SK-N-SH (cell line): ENCODE measurements at places on chromosomes 1 and 21. TPM values are rescaled to one million over a fixed set of nuclear protein-coding genes. Genes with fewer than 3 reads are reported as not detected.
A peak's percentile ranks its signal among the peaks of the same experiment; 100 is the strongest.

The GPR161 gene
- 19.2 and 20.1 TPM in 2 replicates for polyA plus RNA-seq

The OR6N1 gene
- not detected in 2 replicates for polyA plus RNA-seq

The CRYAA gene
- polyA plus RNA-seq = not detected in 2 replicates

The ATP6V1G3 gene
- polyA plus RNA-seq = not detected in 2 replicates

DNA sequence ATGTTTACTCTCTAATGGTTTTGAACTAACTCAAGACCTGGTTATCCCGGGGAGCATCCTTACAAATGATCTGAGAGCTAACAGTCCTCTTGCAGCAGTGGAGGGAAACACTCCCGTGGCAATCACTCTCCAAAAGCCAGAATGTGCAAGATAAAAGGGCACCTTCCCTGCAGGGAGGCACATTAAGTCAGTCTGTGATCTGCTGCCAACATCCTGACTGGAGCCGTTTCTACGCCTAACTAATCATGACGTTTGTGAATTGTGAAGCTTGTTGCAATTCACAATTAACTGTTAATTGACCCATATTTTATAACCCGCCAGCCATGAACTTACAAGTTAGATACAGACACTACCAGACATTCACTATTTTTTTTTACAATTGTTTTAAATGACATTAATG, 52.1 kb upstream of the LGALS8 start:
- DNase-seq = no peak

DNA sequence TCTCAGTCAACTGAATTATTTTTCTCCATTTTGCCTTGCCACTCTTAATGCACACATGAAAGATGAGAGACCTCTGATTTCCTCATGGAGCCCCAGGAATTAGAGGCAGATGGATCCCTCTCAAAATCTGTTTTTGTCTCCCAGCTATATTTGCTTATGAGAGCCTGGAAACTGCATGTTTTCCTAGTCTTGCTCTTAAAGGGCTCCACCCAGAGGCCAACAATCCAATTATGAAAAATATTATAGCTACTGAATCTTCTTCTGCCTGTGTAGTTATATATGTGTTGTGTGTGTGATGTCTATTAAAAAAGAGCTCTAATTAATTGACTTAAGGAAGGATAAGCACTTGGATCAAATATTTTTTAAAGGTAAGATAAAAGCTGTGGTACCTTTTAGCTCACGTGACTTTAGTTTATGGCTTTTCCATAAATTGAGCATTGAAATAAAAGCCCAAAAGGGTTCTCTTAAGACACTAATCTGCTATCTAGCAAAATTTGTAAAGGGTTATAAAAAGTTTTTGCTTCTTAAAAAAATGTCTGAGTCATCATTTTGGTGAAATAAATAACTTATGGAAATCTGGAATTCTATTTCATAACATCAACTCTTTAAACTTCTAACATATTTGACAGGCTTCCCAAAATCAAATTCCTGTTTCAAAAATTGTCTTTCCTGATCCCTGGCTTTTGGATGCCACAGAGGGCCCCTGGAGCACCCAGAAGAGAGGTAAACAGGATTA, 31.2 kb upstream of the TSPEAR start:
- no peak for DNase-seq

DNA sequence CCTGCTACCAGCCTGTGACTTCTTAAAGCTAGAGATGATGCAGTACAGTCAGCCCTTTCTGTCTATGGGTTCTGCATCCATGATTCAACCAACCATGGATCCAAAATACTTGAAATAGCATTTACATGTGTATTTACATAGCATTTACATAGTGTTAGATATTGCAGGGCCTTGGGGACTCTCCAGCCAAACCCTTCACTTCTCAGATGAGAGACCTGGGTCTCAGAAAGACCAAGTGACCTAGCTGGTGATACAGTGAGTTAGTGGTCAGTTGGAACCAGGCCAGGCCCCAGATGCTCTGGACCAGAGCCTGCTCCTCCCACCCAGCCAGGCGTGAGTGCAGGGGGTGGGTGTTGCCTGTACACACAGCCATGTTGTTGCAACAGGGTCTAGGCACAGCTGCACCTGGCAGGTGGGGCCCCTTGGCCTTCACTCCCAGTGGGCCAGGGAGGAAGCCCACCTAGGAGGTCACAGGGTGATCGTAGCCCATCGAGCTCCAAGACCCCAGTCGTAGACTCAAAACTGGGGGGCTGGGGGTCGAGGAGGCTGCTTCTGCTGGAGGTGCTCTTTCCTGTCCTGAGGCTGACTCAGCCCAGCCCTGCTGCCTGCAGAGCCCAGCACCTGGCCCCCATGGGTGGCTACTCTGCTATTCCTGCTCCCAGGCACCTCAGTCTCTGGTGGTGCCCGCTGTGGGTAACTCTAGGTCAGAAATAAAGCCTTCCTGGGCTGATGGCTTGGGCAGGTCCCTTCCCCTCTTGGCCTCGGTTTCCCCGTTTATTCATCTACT, 7.7 kb downstream of the TMEM61 start:
- DNase-seq = peak; percentile 84

- no peak for DNase-seq
These were observed 33.5 kb upstream of the TARBP1 start for GRCh38 chr1:234512451-234512861.

DNA sequence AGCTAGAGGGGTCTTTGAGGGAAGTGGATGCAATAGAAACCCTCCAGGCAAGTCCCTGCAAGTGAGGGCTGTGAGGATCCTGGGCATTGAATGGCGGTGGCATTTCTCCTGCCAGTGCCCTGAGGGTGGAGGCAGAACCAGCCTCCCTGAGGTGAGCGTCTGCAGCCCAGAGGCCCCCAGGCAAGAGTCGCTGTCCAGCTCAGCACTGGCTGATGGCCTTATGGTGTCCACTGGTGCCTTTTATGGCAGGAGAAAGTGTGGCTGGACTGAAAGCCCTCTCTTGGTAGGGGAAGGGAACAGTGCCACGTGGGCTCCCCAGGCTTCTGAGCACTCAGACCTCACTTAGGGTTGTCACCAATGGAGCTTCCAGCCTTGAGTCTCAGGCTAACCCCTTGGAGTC, 77.3 kb downstream of the SH3BGR start:
- no peak for DNase-seq

DNA sequence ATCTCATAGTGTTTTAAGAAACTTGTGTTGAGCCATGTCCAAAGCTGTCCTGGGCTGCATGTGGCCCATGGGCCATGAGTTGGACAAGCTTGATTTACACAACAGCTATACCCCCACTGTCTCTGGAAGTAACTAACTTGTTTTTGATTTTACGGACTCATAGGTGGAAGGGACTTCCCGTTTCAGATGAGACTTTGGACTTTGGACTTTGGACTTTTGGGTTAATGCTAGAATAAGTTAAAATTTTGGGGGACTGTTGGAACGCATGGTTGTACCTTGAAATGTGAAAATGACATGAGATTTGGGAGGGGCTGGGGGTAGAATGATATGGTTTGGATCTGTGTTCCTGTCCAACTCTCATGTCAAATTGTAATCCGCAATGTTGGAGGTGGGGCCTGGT, 52.6 kb upstream of the ZSWIM5 start:
- DNase-seq = no peak

- no peak for DNase-seq
These were observed 198.6 kb downstream of the KIF26B start for GRCh38 chr1:245353411-245353810.

DNA sequence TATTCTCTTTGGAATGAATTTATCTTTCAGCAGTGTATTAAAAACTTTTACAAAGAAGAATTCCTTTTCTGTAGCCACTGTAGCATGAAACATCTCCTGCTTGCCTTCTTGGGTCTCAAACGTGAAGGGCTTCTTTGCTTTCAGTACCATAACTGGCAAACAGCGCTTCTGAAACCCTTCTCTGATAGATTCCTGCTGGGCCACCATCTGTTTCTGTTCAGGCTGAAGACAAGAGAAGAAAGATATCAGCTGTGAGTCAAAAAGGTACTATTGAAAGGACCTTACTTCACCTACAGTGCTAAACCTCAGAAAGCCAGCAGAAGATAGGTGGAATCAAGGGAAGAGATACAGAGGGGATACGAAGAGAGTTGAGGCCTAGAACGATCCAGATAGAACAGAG, 10.5 kb downstream of the AIM2 start:
- no peak for DNase-seq

DNA sequence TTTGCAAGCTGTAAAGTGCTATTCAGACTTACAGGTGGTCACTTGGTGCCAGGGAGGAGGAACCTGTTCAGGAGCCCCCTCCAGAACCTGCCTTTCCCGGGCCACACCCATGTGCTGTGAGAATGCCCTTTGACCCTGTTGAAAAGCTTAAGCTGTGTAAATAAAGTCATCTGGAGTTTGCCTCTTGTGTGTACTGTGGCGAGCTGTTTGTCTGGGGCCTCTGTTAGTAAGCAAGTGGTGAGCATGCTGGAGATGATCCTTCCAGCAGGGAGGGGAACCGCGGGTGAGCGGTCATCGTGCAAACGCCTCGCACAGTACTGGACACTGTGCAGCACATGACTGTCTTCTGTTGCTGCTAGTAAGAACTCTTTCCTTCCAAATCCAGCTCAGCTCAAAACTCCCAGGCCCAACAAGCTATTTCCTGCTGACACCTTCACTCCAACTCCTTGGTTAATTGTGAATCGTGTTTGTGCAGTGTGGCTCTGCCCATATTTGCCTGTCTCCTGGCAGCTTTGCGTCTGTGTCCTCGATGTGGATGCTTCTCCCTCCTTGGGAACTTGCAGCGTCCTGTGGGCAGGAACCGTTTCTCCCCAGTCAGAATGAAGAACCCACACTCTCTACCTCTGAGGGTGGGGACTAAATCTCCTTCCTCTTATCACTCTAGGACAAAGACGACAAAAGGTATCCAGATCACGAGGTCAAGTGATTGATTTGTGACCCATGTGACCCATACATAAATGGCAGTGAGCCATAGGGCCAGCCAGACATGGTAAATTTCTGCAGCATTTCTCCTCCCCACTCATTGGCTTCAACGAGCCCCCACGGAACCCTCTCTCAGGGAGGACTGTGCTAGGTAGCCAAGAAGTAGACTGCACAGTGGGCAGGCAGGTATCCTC, 13.9 kb upstream of the BTG2 start:
- DNase-seq = no peak

- DNase-seq = no peak
These were observed 55.0 kb downstream of the KAZN start for GRCh38 chr1:14653461-14653960.

DNA sequence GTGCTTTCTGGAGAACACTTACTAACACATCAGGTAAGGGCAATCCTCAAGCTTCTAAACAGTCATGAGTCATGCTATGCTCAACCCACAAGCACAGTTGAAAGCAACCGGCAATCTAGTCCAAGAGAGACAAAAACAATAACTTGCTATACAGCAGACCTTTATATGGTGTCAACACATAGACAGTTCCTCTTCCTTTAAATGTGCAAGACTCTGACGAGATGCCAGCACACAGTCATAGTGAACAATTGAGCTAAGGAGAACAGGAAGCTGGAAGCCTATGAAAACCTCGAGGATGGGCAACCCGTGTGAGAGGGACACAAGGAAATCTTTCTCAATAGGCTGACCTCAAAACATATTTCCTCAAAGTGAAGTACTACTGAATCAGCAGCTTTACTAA, 5.3 kb downstream of the ADIPOR1 start:
- DNase-seq = no peak

DNA sequence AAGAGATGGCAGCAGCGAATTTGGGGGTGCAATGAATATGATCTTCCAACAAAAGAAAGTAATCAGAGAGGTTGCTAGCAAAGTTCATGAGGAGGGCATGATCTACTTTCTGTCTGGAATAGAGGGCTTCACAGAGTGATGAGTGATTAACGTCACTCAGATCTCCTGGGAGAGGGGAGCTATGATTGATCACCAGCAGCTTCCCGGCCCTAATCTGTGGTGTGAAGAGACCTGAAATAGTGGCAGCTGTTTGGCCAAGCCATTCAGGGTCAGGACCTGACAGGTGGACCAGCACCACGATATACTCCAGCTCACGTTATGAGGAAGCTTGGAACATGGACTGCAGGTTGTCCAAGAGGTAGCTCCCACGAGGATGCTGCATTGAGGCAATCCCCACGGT, 19.9 kb upstream of the TMEM183A start:
- DNase-seq = no peak

- no peak for DNase-seq
These were observed 23.7 kb upstream of the PLPPR4 start for GRCh38 chr1:99240621-99241020.

- DNase-seq = no peak
These were observed 120.6 kb upstream of the KCND3 start for GRCh38 chr1:112110031-112110430.
